BJ (cell line): ENCODE measurements at places on chromosomes 11 and 22. TPM values are rescaled to one million over a fixed set of nuclear protein-coding genes. Genes with fewer than 3 reads are reported as not detected.

DNA sequence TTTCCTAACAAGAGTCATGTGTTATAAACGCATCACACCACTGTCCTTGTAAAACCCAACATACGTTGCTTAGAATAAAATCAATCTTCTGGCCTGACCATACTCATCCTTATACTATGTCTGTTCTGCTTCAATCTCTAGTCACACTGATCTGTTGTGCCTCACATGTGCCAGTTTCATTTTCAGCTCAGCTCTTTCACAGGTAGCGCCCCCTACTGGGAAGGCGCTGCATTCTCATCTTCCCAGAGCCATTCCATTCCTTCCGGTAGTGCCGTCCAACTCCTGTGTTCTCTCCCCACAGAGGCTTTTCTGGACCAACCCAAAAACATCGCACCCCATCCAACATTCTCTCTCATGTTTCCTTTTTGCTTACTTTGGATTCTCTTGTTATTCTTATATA is 22.2 kb downstream of the CASP5 start:
- DNase-seq, result no peak

APOA1 gene
- polyA plus RNA-seq, result not detected in 2 replicates

HPS5 gene
- 15.3 and 23.2 TPM in 2 replicates for polyA plus RNA-seq

AP1B1 gene
- 40.1 and 75.0 TPM in 2 replicates for polyA plus RNA-seq

MYBPC3 gene
- not detected in 2 replicates for polyA plus RNA-seq

RIC8A gene
- 169 and 242 TPM in 2 replicates for polyA plus RNA-seq

- DNase-seq, result no peak
Observed at GRCh38 chr11:117934526-117935307, 5.5 kb upstream of the TMPRSS13 start.

MAPK8IP2 gene
- polyA plus RNA-seq, result 0.17 and 0.39 TPM in 2 replicates

DNA sequence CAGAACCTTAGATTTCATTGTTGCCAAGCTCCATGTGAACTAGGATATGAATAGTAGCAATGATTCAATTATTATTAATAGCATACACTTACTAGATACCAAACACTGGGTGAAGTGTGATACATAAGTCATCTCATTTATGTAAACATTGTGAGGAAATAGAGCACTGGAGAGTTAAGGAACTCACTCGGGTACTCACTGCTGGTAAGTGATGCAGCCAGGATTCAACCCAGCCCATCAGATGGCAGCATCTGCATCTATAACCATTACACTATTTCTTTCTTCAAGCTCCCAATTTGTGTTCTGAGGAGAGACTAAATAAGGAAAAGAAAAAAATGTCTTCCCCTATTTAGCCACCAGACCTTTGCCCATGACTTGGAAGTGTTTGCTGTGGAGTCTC is 10.2 kb upstream of the ALG8 start:
- DNase-seq, result no peak

IFITM1 gene
- polyA plus RNA-seq, result 566 and 660 TPM in 2 replicates

DNA sequence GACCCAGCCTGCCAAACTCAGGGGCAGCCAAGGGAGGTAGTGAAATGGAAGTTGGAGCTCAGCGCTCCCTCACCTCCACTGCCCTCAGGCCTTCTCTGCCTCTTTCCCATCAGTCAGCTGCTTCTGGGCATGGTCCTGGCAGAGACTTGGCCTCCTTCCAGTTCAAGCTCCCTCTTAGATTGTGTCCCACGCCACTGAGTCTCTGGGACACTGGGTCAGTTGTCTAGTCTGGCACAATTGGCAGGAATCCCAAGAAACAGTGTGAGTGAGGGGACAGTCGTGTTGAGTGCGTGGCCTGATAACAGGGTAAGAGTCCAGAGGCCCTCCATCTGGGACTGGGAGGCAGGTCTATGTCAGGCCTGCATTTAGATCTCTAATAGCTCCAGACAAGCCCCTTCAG is 7.1 kb upstream of the SLC35E4 start:
- DNase-seq, result no peak

GRCh38 chr22:17638182-17638431 is 450 bp upstream of the BCL2L13 start:
- DNase-seq, result no peak

DNA sequence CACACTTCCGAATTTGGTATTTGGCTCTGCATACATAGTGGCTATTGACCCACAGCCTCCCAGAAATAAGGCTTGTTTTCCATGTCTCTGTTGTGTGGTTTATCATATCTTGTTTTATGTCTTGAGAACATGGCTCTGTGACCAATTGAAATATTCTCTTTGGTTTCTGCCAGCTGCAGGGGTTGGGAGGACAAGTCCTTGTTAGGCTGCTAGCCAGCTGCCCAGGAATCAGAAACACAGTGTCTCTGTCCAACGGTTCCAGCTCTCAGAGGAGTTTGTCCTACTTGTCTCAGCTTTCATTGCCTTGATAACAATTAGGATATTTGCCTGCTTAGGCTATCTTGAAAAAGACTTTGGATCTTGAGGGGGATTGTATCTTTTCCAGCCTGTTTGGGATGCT is 6.0 kb upstream of the SLC7A4 start:
- no peak for DNase-seq

EXPH5 gene
- 0.38 and 0.80 TPM in 2 replicates for polyA plus RNA-seq

- no peak for DNase-seq
Observed at GRCh38 chr11:2507945-2508749, 63.3 kb downstream of the KCNQ1 start.

- no peak for DNase-seq
Observed at GRCh38 chr22:27650572-27650971, 151.0 kb downstream of the MN1 start.

DNA sequence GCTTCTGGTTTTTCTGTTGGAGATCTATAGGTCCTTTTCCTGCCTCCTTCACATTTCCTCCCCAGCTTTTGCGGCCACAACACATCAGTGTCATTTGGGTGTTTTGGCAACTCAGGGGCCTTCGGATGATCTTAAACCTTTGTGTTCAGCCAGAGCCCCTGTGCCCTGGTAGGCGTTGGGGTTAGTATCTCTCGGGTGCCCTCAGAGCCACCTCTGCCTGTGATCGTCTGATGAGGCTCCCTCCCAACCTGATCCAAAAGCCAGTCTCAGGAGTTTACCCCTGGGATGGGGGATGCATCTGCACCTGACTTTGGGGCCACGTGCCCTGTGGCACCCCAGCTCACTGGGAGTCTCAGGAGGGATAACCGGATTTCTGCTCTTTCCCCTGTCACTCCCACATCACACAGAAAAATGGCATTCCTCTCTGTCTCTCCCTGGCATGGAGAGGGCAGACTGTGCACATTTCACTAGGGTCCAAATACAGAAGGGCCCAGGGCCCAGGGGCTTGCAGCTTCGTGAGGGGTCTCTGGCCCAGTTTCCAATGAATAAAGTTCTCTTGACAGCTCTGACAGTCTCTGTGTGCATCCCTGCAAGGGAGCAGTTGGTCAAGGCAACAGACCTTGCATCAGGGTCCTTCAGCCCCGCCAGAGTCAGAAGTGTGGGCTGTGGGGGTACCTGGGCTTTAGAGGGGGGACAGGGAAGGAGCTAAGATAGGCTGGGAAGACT is 2.6 kb downstream of the RNF26 start:
- no peak for DNase-seq

GRAP2 gene
- polyA plus RNA-seq, result not detected in 2 replicates

PPP1R14B gene
- 174 and 283 TPM in 2 replicates for polyA plus RNA-seq

DNA sequence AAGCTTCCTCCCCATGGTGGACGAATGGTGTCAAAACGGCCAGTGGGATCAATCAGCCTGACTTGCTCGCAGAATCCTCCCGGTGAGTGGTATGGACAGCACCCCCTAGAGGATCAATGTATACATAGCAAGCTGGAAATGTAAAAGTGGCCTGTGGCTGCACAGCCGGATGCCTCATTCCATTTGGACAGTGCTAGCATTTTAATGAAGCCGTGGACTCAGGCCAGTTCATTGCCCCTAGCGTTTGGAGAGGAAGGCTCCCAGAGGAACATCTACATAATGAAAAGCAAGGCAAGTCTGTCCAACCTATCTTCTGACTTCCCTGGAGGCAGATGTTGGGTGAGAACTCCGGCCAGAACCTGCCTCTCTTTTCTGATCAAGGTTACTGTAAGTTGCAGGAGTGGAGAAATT is 942.3 kb downstream of the NTM start:
- no peak for DNase-seq

DNA sequence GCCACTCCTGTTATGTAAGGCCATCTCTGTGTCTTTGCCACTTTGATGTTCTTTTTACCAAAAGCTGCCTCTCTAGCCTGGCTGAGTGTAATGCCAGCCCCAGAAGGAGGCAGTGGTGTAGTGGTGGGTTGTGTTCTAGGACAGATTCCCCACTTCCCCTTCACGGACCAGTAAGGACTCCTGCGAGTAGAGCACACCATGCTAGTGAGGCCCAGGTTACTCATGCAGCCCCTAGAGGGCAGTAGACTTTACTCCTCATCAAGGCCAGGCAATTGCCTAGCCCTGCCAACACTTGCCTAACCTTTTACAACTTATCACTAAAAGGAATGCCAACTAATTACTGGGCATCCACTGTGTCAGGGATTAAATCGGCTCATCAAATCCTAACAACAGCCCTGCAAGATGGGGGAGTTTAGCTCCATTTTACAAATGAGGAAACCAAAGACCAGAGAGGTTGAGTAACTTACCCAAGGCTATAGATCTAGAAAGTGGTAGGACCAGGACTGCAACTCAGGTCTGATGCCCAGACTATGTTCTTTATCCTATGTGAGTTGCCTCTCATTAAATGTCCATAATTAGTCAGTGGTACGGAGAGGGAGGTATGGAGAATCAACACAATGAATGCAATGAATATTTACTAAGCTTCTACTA is 75.3 kb downstream of the APIP start:
- no peak for DNase-seq

GRCh38 chr22:19179497-19180048 is 1.0 kb upstream of the SLC25A1 start:
- DNase-seq, result peak; percentile 36

ANO5 gene
- polyA plus RNA-seq, result not detected in 2 replicates

RAB36 gene
- 5.7 and 10.1 TPM in 2 replicates for polyA plus RNA-seq

OR5A1 gene
- polyA plus RNA-seq, result not detected in 2 replicates

TRIM49D1 gene
- polyA plus RNA-seq, result not detected in 2 replicates

- no peak for DNase-seq
Observed at GRCh38 chr22:46377525-46378425, 42.3 kb downstream of the TRMU start.

- DNase-seq, result peak; percentile 53
Observed at GRCh38 chr11:96090711-96091110, 166.8 kb upstream of the MTMR2 start.

DNA sequence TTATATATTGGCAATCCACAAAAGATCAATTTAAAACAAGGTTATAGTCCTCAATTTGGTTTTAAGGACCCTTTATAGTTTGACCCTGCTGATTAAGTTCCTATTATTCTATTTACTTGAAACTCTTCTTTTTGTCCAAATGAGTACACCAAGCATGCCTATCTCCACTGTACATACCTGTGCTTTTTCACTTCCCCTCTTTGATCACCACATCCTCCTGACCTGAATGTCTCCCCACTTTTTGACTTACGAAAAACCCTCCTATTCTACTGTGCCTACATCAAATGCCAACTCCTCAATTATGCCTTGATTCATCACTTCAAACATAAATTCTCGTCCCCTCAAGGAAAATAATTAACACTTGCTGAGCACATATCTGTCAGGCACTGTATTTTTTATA is 113.5 kb downstream of the SOX6 start:
- no peak for DNase-seq

NLRP14 gene
- polyA plus RNA-seq, result 0.01 and 0.04 TPM in 2 replicates

DNA sequence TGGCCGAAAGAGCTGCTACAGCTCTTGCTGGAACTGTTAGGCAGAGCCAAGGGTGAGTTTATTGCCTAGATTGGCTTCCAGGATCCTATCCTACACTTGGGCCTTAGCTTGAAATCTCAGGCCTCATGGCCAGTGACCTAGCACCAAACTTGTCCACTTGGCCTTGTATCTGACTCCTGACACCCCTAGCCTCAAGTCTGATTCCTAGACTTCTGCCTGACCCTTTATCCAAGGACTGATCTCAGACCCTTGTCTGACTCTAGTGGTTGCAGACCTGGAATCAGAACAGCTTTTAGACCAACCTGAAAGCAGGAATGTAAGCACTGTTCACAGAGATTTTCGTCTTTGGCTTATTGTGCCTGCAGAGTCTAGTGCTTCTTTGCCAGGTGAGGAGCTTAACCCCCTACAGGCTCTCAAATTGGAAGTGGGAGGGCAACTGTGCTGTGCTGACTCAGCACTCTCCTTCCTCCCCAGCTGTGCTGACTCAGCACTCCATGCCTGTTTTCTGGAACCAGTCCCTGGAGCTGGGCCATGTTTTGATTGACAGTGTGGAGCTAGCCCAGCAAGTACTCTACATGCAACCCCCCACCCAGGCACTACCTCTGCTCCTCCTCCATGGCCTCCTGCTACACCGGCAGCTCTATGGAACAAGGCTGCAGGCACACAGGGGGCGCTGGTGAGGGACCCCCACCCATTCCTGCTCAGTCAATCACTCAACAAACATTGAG is 35.1 kb downstream of the RRP8 start:
- no peak for DNase-seq

GRCh38 chr11:14446701-14447169 is 52.9 kb downstream of the COPB1 start:
- peak; percentile 76 for DNase-seq

- DNase-seq, result no peak
Observed at GRCh38 chr11:111426617-111427016, 47.5 kb upstream of the POU2AF1 start.

DNA sequence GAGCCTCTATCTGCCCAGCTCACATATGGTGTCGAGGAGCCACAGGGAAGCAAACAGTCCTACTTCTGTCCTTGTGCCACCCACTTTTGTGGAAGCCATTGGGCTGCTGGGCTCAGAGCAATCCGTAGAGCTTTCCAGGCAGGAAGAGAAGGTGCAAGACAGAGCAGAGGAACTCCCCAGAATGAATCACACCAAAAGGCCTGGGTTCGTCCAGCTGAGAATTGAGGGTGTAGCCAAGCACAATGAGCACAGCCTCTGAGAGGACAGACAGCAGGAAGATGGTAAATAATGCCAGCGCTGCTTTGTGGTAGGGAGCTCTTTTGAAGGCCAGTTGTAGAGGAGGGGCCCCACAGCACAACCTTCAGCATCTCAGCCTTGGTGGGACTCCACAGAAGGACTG is 237.8 kb downstream of the GRIK4 start:
- DNase-seq, result no peak

DNA sequence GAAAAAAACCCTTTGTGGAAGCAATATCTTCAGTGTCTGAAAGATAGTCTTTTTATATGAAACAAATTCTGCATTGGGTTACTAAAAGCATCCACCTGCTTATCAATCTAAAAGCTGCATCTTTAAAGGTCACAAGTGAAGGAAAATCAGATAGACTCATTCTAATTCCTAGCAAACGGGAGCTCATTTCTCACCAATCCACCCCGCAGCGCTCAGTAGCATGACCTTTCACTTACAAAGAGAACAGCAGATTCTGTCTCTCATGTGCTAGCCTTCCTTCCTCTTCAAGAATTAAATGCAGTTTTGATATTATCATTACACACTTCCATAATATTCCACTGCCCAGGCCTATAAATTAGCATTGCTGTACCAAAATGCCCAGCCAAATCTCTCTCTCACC is 212.9 kb downstream of the CADM1 start:
- no peak for DNase-seq
